ENCODE measurements at places on chromosomes 1 and 21. TPM values are rescaled to one million over a fixed set of nuclear protein-coding genes. Genes with fewer than 3 reads are reported as not detected.

Gene GCSAML
- total RNA-seq = 0.29 TPM

DNA sequence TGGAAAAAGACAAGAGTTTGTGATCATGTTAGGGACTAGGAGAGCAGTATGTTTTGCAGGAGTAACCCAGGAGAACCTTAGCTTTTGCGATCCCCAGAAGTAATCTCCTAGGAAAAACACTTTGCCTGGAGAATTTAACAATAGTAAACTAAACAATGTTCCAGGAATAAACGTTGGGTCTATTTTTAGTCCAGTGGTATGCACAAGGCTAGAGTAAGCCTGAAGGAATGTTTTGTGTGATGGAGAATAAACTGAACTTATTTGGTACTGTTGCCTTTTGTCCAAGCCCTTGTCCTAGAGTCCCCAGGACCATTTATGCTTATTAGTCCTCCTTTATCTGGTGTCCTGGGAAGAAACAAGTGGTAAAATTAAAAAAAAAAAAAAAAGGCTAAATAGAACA is 28.7 kb upstream of the RGS5 start:
- peak; percentile 11 for DNase-seq

DNA sequence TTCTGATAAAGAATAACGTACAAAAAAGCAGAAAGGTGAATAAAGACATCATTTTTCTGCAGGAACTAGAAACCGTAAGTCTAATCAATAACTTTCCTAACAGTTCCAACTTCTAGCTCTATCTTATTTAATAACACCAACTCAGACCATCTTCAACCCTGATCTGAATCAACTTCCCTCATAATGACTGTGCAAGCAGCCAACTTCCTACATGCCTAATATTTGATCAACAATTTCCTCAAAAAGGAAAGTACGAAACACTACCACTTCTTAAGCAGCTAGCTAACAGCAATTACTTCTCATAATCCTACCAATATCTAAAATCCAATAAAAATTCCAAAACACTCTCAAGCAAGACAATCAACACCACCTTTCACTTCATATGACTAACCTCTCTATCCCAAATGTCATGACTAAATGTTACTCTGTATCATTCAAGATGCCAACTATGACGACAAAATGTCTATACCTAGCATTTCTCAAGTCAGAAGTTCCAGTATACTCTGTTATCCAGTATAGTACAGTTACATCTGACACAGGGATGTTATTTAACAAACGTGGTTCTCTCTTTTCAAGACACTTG is 1.7 kb downstream of the COP1 start:
- DNase-seq = no peak

DNA sequence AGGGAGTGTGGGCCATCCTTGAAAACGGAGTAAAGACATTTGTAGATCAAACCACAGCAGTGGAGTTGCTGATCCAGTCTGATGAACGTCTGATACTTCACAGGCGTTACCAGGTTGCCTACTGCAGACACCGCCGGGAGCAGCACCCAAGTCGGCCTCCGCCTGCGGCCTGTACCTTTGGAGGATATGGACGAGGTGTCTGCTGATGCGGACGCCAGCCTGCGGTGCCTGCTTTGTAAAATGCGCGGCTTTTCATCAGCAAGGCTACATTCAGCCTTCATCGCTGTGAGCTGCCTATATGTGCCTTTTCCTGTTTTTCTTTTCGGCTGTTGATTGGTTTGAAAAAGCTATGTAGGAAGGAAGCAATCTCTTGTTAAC is 16.0 kb downstream of the SLX9 start:
- DNase-seq = no peak

- no peak for DNase-seq
Observed at GRCh38 chr1:91406773-91407389, 2.2 kb upstream of the HFM1 start.

DNA sequence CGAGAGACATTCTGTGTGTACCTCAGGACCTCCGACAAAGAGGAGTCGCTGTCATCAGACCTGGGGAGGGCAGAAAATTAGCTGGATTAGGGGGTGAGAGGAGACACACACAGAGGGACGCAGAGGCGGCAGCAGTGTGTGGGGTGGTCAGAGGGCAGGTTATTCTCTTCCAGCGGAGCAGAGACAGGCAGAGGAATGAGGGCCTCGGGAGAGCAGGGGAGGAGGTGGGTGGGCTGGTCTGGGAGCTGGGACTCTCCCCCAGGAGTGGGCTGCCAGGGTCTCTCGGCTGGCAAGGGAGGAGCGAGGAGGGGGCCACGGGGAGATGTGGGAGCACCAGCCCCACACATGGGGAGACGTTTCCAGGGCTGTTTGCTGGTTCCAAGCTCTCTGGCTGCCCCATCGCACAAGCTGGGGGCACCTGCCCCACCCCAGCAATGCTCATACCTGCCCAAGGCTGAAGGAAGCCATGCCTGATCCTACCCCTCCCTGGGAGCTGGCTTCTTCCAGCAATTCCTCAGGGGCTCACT is 40.4 kb downstream of the KIF21B start:
- DNase-seq = no peak

- DNase-seq = no peak
Observed at GRCh38 chr1:212964102-212964501, 13.8 kb downstream of the VASH2 start.

DNA sequence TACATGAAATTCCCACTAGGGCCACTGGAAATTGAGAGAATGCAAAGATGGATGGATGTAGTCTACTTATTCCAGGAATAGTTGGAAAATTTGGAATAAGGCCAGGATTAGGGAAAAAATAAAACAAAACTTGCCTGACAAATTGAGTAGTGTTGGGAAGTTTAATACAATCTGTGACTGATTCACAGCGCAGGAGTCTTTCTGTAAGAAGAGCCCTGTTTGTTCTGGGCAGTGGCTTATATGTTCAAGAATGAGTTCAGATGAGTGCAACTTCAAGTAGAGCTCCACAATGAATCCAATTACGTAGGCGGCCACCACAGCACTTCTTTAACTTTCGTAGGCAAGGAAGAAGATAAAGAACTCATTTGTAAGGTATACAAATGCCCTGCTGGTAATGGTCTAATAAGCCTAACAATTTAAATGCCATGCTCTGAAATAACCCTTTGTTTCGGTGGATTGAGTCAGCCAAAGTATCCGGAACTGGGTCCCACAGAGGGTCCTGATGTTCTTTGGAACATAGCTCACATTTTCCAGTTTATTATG is 47.1 kb upstream of the KCNE1 start:
- no peak for DNase-seq

DNA sequence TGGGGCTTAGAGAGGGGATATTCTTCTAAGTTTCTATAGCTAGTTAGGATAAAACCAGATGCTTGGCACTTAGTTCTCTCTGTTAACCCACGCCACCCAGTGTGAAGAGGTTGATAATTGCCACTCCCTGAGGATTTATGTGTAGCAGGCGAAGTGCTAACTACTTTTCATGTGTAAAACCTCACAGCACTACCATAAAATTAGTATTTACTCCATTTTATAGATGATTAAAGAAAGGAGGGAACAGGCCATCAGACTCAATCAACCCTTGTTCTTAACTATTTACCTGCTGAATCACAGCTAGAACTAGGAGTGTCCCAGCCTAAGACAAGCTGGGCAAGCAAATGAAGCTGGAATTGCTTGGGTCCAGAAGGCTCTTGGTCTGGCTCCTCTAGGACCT is 8.9 kb downstream of the LIN28A start:
- no peak for DNase-seq

DNA sequence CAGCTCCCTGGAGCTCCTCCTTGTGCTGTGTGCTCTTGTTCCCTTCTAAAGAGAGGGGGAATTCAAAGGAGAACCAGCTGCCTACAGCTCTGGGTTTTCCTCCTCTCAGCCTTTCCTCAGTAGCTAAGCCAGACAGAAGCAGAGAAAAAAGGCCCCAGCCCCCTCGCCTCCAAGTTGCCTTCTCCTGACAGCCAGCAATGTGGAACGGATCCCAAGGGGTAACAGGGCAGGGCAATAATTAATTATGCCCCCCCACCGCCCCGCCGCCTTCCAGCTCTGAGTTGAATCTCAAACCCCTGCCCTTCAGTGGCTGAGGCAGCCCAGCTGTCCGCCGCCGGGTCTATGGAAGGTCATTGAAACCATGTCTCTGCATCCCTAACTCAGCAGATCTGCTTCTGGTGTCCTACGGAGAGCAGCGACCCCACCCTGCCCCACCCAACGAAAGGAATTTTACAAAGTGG is 69.0 kb upstream of the GOLT1A start:
- no peak for DNase-seq
